ENCODE measurements at places on chromosomes 3 and 15. TPM values are rescaled to one million over a fixed set of nuclear protein-coding genes. Genes with fewer than 3 reads are reported as not detected.

DNA sequence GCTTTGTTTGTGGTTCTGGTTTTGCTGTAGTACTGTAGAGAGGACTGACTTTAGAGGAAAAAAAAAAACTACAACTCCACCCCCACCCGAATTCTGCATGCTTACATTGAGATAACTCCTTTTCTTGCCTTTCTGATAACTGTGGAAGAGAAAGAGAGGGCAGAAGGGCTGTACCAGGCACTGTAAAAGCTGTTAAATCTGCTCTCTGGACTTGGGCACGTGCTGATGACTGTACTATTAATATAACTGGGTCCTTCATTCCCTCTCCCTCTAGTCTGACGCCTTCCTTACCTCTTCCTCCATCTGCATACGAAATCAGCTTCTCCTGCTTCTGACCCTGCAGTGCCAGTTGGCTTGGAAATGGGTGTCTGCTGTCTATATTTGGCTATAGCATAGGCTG is 15.0 kb downstream of the MAPKBP1 start:
- H3K4me1 ChIP-seq: peaks cover 5% of the 10 kb centered on the region
- no peak overlapping the region for H3K27ac ChIP-seq
- no peaks in the 10 kb centered on the region for H3K36me3 ChIP-seq

GRCh38 chr3:51434746-51435327 is 43.8 kb downstream of the RBM15B start:
- peaks cover 19% of the 10 kb centered on the region for H3K36me3 ChIP-seq
- no peaks in the 10 kb centered on the region for H3K4me1 ChIP-seq
- peak; percentile 56 for DNase-seq
- no peak overlapping the region for H3K4me3 ChIP-seq

- DNase-seq: no peak
- no peaks in the 10 kb centered on the region for H3K36me3 ChIP-seq
- no peak overlapping the region for H3K27ac ChIP-seq
- peaks cover 7% of the 10 kb centered on the region for H3K27me3 ChIP-seq
Measured at GRCh38 chr15:65970937-65971740, 101.8 kb downstream of the RAB11A start.

DNA sequence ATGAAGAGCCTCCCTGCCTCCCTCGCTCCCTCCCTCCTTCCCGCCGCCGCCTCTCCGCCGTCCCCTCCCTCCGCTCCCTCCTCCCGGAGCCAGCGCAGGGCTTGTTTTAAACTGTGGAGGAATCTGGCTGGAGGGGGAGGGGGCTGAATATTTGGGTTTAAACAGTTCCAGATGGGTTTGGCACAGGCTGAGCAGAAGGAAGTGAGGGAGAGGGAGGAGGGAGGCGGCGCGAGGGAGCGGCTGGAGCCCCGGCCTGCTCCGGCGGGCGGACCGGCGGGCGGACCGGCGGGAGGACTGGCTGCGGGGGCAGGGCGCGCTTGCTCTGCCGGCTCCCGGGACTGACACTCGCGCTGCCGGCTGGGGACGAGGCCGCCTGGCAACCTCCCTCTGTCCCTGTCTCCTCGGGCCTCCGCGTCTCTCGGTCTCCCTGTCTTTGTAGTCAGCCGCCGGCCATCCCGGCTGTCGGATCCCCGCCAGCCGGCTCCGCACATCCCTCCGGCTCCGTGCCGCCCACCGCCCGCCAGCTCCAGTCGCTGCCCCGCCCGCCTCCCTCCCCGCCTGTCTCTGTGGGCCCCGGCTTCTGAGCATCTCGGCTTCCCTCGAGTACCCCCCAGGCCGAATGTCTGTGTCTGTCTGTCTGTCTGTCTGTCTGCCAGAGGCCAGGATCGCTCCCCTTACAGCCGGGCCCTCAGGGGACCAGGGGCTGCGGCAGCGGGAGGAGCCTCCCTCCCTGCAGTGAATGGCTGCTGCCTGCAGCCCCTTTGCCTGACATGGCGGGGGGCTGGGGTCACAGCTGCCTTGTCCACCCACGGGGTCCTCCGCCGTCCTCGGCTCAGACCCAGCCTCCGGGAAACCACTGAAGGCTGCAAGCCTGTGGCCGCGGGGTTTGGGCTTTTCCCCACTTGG is 7.6 kb downstream of the EPHB3 start:
- peak overlapping the region; percentile 58 for H3K27ac ChIP-seq
- DNase-seq: peak; percentile 100
- no peaks in the 10 kb centered on the region for H3K27me3 ChIP-seq
- no peaks in the 10 kb centered on the region for H3K36me3 ChIP-seq
- H3K4me1 ChIP-seq: peaks cover 54% of the 10 kb centered on the region

DNA sequence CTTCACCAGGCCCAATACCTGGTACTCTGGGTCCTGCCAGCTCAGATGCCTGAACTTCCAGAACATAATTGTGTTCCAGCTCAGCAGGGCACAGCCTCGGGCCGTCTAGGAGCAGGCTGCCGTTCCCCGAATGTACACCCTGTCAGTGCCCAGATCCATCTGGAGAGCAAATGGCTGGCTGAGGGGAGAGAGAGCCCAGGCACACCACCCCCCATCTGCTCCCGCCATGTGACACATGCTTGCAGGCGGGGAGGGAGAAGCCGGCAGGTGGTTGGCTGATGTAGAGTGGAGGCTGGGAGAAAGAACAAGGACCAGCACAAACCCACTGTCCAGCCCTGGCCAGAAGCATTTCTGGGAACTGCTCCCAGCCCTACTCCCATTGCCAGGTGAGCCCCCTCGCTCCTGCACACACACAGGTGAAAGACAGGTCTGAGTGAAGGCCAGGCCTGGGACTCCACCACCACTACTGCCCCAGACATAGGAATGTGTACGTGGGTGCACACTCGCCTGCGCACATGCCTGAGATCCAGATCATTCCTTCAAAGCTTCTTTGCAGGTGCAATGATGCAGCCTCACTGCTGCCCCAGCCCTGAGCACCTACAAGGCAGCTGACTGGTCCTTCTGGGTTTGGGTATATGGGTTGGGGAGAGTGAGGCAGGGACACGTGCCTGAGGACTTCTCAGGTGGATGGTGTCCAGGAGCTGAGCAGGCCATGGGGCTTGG is 53.5 kb downstream of the SEMA5B start:
- no peak overlapping the region for H3K4me3 ChIP-seq
- H3K27me3 ChIP-seq: no peaks in the 10 kb centered on the region
- H3K36me3 ChIP-seq: no peaks in the 10 kb centered on the region

GRCh38 chr3:117752984-117753717 is 1043.6 kb downstream of the TUSC7 start:
- no peak overlapping the region for H3K27ac ChIP-seq
- no peak overlapping the region for H3K4me3 ChIP-seq
- H3K36me3 ChIP-seq: no peaks in the 10 kb centered on the region
- no peaks in the 10 kb centered on the region for H3K4me1 ChIP-seq
- no peaks in the 10 kb centered on the region for H3K27me3 ChIP-seq
- no peak for DNase-seq

GRCh38 chr3:65479990-65480389 is 558.7 kb downstream of the MAGI1 start:
- H3K27ac ChIP-seq: no peak overlapping the region
- no peak overlapping the region for H3K4me3 ChIP-seq
- no peaks in the 10 kb centered on the region for H3K27me3 ChIP-seq
- H3K36me3 ChIP-seq: no peaks in the 10 kb centered on the region
- no peak for DNase-seq
- H3K4me1 ChIP-seq: peaks cover 7% of the 10 kb centered on the region

- no peaks in the 10 kb centered on the region for H3K27me3 ChIP-seq
- H3K4me1 ChIP-seq: peaks cover 20% of the 10 kb centered on the region
Measured at GRCh38 chr15:31438601-31439265, 112.1 kb downstream of the KLF13 start.

- peaks cover 45% of the 10 kb centered on the region for H3K36me3 ChIP-seq
- peaks cover 7% of the 10 kb centered on the region for H3K4me1 ChIP-seq
- H3K27me3 ChIP-seq: no peaks in the 10 kb centered on the region
Measured at GRCh38 chr3:49028298-49028672, 913 bp downstream of the IMPDH2 start.

DNA sequence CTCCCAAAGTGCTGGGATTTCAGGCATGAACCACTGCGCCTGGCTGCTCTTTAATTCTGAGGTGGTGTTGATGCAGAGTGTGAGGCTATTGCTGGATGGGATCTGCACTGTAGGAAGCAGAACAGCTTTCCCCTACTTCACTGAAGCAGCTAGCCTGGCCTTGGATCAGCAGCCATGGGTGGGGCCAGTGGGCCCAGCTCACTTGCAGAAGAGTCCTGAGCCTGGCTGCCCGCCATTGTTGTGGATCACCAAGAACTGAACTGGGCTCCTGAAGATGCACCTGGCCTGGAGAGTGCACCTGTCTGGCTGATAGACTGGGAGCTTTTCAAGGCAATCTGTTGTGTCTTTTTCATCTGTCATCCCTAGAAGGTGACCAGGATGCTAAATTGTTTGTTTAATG is 11.9 kb downstream of the TLNRD1 start:
- H3K4me1 ChIP-seq: no peaks in the 10 kb centered on the region
- no peak overlapping the region for H3K4me3 ChIP-seq
- no peaks in the 10 kb centered on the region for H3K27me3 ChIP-seq
- no peak overlapping the region for H3K27ac ChIP-seq

- H3K27ac ChIP-seq: no peak overlapping the region
- H3K27me3 ChIP-seq: no peaks in the 10 kb centered on the region
- H3K4me3 ChIP-seq: no peak overlapping the region
- H3K36me3 ChIP-seq: no peaks in the 10 kb centered on the region
- DNase-seq: no peak
Measured at GRCh38 chr3:122146466-122146865, 37.0 kb upstream of the CASR start.

DNA sequence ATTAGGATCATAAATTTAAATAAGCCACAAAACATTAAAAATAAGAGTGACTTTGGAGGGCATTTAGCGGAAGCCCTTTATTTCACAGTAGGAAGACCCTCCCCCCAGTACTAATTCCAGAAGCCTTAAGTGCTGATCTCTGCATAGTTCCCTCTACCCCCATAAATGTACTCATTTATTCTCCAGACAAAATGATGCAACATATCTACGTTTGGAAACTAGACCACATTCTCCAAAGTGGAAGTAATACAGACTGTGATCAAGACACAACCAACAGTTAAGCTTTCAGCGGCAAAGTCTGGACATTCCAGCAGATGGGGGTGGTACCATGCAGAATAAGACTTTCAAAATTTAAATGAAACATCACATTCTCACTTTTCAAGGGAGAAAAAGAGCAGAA is 44.8 kb upstream of the RPS17 start:
- no peak overlapping the region for H3K4me3 ChIP-seq
- peaks cover 8% of the 10 kb centered on the region for H3K27me3 ChIP-seq
- DNase-seq: peak; percentile 61
- H3K27ac ChIP-seq: no peak overlapping the region
- no peaks in the 10 kb centered on the region for H3K4me1 ChIP-seq
- H3K36me3 ChIP-seq: no peaks in the 10 kb centered on the region

DNA sequence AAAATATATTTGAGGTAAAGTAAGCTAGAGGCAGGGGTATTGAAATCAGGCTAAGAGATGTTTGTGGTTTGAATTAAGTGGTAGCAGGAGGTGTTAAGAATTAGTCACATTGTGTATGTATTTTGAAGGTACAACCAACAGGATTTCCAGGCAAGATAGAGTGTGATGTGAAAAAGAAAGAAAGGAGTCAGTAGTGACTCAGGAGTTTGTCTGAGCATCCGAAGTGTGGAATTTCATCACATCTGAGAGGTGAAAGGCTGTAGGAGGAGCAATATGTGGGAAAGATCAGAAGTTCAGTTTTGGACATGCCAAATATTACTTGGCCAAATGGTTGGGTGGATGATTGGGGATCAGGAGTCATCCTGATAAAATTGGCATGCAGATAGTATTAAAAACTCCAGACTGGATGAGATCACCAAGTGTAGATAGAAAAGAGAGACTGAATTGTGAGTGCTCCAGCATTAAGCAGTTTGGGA is 32.1 kb upstream of the EBLN2 start:
- DNase-seq: no peak
- peak overlapping the region; percentile 24 for H3K27ac ChIP-seq
- no peaks in the 10 kb centered on the region for H3K27me3 ChIP-seq
- H3K4me1 ChIP-seq: no peaks in the 10 kb centered on the region
- no peak overlapping the region for H3K4me3 ChIP-seq

DNA sequence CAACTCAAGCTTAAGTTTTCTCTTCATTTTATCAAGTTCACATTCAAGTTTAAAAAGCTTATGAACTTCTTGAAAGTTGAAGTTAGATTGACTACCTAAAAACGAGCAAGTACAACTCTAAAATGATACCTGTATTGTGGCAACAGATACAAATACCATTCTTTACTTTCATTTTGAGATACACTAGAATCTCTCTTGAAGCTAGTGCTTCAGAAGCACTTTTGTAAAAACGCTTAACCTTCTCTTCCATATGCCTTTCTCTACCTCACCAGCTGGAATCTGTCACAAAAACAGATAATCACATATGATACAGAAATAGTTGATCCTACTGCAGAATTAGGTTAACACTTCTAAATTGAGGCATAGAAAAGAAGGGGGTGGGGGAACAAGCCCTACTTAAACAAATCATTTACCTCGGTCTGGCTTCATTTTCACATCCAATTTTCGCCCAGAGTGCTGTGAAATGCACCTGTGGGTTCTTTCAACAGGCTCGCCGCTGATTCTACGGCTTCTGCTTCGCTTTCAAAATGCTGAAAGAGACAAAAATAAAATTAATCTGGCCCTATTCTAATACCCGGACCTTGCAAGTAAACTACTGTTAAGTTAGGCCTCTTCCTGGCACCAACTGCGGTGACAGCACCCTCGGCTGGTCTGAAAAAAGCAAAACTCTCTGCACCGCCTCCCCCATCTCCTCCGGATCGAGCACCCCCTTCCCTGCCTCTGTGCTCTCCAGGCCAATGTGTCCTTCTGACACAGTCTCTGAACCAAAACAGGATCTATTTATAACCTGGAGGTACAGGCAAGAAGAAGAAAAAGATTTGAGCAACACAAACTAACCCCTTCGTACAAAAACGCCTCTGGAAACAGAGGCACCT is 1.4 kb downstream of the ATOSA start:
- peak; percentile 77 for DNase-seq
- H3K4me1 ChIP-seq: peaks cover 10% of the 10 kb centered on the region
- peak overlapping the region; percentile 98 for H3K27ac ChIP-seq
- peak overlapping the region; percentile 84 for H3K4me3 ChIP-seq
- no peaks in the 10 kb centered on the region for H3K36me3 ChIP-seq

DNA sequence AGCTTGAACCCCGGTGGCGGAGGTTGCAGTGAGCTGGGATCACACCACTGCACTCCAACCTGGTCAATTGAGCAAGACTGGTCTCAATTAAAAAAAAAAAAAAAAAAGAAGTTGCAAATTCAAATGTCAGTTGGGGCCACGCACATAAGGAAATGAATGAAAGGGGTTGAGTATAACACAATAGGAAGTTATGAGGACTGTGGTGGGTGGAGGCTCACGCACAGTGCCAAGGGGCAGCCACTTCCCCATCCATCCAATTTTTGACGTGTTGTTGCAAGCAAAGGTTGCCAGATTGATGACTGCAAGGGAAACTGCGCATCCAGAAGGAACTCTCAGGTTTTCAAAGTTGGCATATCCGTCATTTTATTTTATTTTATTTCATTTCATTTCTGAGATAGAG is 532.2 kb downstream of the NTRK3 start:
- H3K4me3 ChIP-seq: no peak overlapping the region
- H3K4me1 ChIP-seq: peaks cover 1% of the 10 kb centered on the region
- H3K36me3 ChIP-seq: no peaks in the 10 kb centered on the region
- no peak for DNase-seq

Gene PLSCR2
- total RNA-seq: not detected

Gene ROBO1
- 26.7 TPM for total RNA-seq

Gene GOLGB1
- 49.9 TPM for total RNA-seq

Gene GRM7
- total RNA-seq: 1.3 TPM

Gene CIP2A
- total RNA-seq: 12.9 TPM

Gene SNX4
- 32.6 TPM for total RNA-seq

Gene CACNA1D
- 36.9 TPM for total RNA-seq

Gene SYNM
- 13.8 TPM for total RNA-seq

Gene TEX55
- total RNA-seq: not detected

Data from lung (tissue), 17 donors.